NCI-H1092 (cell line): ENCODE measurements at places on chromosomes 2 and 18.

DNA sequence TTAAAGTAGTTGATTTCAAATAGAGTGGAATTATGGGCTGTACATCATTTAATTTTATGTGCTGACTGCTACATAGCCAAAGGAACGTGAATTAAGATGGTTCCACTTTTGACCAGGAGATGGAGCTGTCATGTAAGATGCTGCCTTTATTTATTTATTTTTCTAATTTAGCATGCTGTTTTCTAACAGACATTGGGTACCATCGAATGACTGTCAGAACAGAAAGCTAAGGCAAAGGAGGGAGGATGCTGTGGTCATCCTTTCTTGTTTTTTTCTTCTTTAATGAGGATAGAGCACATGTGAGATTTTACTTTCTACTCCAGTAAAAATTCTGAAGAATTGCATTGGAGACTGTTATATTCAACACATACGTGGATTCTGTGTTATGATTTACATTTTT lies at the start of gene SCN2A:
SCN2A (plus strand) TSS at position 185 of the 400 bp plus-strand sequence. CDS start 56,410 bp downstream, outside the sequence.
- peak; percentile 52 for DNase-seq

DNA sequence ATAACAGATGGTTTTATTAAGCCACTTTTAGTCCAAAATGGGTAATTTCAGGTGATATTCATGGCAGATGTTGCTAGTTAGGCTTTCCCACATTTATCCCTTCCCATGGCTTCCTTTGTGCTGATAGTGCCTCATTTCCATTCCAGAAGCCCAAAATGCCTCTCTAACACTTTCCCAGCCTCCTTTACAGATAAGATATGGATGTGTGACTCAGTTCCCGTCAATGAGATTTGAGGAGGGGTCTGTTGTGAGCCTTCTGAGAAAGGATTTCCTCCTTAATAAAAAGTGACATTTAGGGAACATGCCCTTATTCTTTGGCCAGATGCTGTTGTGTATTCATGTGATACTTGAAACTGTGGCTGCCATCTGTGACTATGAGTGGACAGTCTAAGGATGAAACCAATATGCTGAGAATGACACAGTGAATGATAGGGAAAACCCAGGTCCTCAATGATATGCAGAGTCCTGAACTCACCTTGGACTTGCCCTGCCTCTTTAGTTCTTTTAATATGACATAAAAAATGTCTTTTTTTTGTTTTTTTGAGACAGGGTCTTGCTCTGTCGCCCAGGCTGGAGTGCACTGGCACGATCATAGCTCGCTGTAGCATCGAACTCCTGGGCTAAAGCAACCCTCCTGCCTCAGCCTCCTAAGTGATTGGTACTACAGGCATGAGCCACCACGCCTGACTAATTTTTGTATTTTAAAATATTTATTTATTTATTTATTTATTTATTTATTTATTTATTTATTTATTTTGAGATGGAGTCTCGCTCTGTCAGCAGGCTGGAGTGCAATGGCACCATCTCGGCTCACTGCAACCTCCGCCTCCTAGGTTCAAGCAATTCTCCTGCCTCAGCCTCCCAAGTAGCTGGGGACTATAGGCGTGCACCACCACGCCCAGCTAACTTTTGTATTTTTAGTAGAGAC lies 5.8 kb upstream of the ACSL3 start:
- no peak for DNase-seq

DNA sequence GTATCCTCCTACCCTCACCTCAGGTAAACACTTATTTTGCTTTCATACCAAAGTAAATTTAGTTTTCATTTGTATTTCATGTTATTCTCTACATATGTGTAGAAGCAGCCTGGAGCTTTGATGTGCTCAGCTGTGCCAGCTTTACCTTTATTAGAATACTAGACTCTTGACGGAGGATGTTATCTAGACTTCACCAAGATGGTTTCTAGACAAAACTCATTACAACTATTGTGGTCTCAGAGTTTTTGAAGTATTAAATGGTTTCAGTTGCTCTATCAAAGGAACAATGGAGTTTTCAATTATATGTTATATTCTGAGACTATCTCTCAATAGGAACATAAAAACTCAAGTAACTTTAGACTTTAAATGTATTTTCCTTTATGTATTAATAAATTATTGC lies 5.0 kb upstream of the IL18RAP start:
- no peak for DNase-seq

- peak; percentile 80 for DNase-seq
Measured at GRCh38 chr18:45974088-45974536, 7.0 kb upstream of the EPG5 start.
